Astrocyte of the hippocampus (primary cell): ENCODE measurements at places on chromosomes 4 and X.

- DNase-seq: no peak
Observed at GRCh38 chr4:27152703-27153102, 292.1 kb downstream of the STIM2 start.

DNA sequence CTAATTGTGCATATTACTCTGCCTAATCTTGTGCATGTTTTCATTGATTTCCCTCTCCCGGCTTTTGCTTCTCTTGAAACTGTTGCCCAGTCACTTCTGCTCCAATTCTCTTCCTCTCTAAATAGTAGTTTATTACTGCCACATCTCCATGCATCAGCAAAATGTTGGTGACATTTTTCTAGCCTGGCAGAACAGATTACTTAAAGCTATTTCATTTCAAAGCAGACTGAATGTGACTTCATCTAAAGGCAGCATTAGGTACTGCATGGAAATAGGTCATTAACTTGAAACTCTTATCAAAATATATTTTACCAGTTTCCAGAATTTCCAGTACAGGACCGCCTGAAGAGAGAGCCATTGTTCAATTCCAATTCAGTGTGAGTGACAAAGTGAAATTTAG is 52.4 kb downstream of the HPGDS start:
- DNase-seq: no peak

- peak; percentile 0 for DNase-seq
Observed at GRCh38 chr4:58163156-58163555, 1053.0 kb upstream of the IGFBP7 start.

DNA sequence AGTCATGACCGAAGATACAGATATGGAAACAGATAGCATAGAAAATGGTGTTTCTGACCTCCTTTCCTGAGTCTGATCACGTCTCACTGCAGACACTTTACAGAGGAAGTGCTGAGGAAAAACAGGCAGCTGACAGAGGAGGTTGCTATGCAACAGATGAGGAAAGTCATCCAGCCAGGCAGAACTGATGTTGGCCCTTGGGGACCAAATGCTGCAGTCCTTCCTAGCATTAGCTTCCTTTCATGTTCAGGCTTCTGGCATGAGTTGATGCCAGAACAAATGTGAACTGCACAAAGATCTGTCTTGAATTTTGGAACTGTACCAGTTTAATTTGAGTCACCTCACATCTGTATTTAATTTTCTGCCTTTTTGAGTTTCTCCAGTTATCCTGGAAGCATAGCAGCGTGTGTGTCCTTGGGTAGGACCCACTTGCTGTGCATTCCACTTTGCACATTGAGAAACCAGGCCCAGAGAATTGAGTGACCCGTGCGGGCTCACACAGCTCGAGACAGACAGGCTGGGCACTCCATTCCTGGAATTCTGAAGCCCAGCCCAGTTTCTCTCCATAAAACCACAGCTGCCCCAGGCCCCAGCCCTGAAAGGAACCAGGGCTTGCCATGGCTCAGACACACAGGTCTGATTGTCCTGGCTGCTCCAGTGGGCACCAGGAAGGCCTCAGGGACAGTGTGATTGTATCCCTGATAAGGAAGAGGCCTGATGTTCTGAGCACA is 1.4 kb upstream of the MAGED1 start:
- peak; percentile 77 for DNase-seq

DNA sequence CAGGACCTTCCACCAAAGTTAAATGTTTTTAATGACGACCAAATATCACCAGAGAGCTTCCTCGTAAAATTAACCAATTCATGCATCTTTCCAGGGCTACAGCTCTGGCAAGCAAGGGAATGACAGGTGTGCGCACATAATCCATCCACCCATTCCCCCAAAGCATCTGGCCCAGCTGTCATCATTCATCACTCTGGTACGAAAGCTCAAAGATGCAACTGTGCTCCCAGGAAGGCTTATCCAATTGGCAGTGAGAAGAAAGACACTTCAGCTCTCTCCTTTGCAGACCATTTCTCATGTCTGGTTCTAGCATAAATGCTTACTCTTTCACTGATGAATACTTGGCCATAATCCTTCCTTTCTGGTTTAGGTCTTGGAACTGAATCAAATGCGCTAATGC is 139.2 kb downstream of the NSUN7 start:
- no peak for DNase-seq

GRCh38 chrX:17601441-17602200 is 135.7 kb upstream of the SCML1 start:
- DNase-seq: no peak

GRCh38 chr4:150656891-150657290 is 74.9 kb downstream of the MAB21L2 start:
- no peak for DNase-seq

GRCh38 chrX:110212299-110212698 is 105.6 kb downstream of the AMMECR1 start:
- DNase-seq: peak; percentile 5

- no peak for DNase-seq
Observed at GRCh38 chrX:111123606-111124179, 27.7 kb downstream of the PAK3 start.

DNA sequence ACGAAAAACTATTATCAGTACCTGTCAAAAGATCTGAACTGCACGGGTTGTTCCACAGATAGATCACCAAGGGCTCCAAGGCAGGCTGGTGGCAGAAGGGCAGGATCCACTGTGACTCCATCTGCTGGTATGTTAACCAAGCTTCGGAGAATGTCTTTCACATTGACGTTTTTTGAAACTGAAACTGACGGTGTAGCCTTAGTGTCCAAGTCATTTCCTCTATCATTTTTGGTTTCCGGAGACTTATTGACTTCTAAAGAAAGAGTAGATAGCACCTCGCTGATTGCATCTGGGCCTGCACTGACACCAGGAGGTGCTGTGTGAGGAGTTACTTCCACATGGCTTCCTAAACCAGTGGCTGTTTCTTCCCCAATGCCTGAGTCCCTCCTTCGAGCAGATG is 186.9 kb downstream of the LRBA start:
- no peak for DNase-seq

- DNase-seq: no peak
Observed at GRCh38 chr4:73750730-73751129, 10.4 kb downstream of the CXCL8 start.

DNA sequence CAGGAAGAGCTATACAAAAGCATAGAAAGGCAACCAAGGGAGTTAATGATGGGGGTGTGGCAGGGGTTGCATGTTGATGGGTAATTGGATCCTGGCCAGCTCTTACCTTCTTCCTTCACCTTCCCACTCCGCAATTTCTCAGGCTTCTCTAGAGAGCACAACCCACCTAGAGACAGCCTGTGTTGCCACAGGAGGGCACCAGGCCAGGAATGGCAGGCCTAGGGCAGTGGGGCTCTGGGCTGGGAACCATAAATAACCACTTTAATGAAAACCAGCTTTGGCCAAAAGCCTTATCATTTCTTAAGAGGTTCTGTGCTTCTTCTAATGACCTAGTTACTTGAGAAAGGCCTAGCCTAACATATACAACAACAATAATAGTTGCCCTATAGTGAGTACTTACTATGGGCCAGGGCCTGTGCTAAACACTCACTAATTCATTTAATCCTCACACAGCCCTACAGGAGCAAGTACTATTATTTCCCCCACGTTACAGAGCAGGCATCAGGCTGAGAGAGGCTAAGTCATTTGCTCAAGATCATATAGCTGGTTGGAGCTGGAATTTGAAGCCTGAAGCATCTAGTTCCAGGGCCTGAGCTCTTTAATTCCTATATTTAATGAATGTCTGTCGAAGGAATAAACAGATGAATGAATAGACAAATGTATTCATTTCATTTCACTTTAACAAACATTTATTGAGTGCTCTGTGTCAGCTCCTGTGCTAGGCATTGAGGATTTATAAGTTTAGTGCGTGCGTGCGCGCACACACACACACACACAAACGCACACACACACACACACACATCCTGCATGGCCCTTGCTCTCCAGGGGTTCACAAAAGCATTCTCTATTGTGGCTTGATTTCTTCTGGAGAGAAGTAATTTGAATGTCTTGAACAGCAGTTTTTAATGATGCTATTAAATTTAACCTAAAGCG is 66.8 kb downstream of the RTL9 start:
- DNase-seq: no peak

- no peak for DNase-seq
Observed at GRCh38 chrX:28273736-28274135, 292.5 kb upstream of the DCAF8L1 start.

- peak; percentile 17 for DNase-seq
Observed at GRCh38 chrX:14676431-14676830, 147.1 kb downstream of the GLRA2 start.
